ENCODE measurements at places on chromosomes 6 and 20. TPM values are rescaled to one million over a fixed set of nuclear protein-coding genes. Genes with fewer than 3 reads are reported as not detected.

Gene LY6G6C
- total RNA-seq: not detected

Gene STX11
- total RNA-seq: 12.1 TPM

Gene LAMA4
- 34.9 TPM for total RNA-seq

Gene WFDC12
- not detected for total RNA-seq

Gene ATP6V1G2
- 0.95 TPM for total RNA-seq

Gene MUCL3
- not detected for total RNA-seq

Gene CAPN11
- total RNA-seq: not detected

Gene SIRPD
- total RNA-seq: not detected

Gene POU5F1
- 4.0 TPM for total RNA-seq

Gene NRSN1
- not detected for total RNA-seq

Gene MAK
- 0.63 TPM for total RNA-seq

Gene HLA-DQA2
- 1.4 TPM for total RNA-seq

Gene SLC17A5
- 24.1 TPM for total RNA-seq

Gene HMGCLL1
- not detected for total RNA-seq

Gene PPP2R5D
- total RNA-seq: 37.1 TPM

Gene DZANK1
- total RNA-seq: 3.7 TPM

Gene PLAGL2
- total RNA-seq: 3.8 TPM
